Glutamatergic neuron (in vitro differentiated cells): ENCODE measurements at places on chromosomes 5 and 9.
A peak's percentile ranks its signal among the peaks of the same experiment; 100 is the strongest.

- peaks cover 26% of the 10 kb centered on the region for H3K4me1 ChIP-seq
- H3K36me3 ChIP-seq: no peaks in the 10 kb centered on the region
- H3K27ac ChIP-seq: no peak overlapping the region
- DNase-seq: no peak
- peaks cover under 1% of the 10 kb centered on the region for H3K27me3 ChIP-seq
Observed at GRCh38 chr5:88734983-88735382, 148.0 kb downstream of the MEF2C start.

DNA sequence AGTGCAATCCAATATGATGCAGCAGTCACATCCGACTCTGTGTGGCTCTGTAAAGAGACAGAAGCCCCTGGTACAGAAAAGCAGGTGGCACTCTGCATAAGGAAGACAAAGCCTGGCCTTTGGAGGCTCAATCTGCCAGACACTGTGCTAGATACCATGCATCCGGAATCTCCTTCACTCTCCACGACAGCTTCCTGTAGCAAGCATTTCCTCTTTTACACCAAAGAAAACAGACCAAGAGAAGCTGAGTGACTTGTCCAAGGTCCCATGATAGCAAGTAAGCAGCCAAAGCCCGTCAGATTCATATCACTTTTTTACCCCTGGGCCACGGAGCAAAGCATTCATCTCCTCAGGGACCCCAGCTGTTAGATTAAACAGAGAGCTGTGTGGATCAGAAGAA, 64.2 kb upstream of the SMIM23 start:
- peaks cover 3% of the 10 kb centered on the region for H3K27me3 ChIP-seq
- H3K4me3 ChIP-seq: no peak overlapping the region
- no peak overlapping the region for H3K27ac ChIP-seq
- H3K4me1 ChIP-seq: no peaks in the 10 kb centered on the region

- no peak overlapping the region for H3K4me3 ChIP-seq
- H3K27me3 ChIP-seq: peaks cover 10% of the 10 kb centered on the region
- no peak overlapping the region for H3K27ac ChIP-seq
Observed at GRCh38 chr5:856531-857425, 6.0 kb upstream of the ZDHHC11 start.

DNA sequence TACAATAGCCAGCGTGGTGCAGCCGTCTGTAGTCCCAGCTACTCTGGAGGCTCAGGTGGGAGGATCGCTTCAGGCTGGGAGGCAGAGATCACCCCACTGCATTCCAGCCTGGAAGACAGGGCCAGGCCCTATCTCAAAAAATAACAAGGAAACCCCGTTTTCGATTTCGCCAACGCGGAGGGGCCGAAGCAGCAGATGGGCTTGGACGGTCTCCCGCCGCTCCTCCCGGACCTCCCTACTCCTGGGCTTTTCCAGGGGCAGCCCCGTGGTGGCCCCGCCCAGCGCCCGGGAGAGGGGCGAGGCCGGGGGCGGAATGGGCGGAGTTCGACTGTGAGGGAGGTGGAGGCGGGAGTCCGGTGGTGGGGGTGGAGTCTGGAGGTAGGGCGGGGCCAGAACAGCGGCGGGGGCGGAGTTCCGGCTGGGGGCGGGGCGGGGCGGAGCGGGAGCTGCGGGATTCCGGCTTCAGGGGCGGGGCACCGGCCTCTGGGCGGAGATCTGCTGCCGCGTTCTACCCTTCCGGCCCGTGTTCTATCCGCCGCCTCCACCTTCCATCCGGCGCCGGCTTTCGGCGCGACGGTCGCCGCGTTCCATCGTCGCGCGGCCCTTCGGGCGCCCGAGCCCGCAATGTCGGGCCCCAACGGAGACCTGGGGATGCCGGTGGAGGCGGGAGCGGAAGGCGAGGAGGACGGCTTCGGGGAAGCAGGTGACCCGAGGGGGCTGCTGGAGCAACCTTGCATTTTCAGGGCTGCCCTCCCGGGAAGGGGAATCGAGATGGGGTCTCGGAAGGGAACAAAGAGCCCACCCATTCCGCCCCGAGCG, at the start of gene BBLN:
Gene BBLN (plus strand): TSS at position 482 of the 819 bp plus-strand sequence. CDS start 143 bp downstream, at position 625.
- no peaks in the 10 kb centered on the region for H3K4me1 ChIP-seq
- peak within 1 kb of the TSS; percentile 82 for H3K4me3 ChIP-seq
- H3K36me3 ChIP-seq: peaks cover 6% of the 10 kb centered on the region
- H3K27ac ChIP-seq: peak within 1 kb of the TSS; percentile 89

- H3K4me3 ChIP-seq: no peak overlapping the region
- peaks cover 7% of the 10 kb centered on the region for H3K4me1 ChIP-seq
- no peaks in the 10 kb centered on the region for H3K36me3 ChIP-seq
- no peak for DNase-seq
Observed at GRCh38 chr9:93035821-93036351, 22.6 kb upstream of the SUSD3 start.

DNA sequence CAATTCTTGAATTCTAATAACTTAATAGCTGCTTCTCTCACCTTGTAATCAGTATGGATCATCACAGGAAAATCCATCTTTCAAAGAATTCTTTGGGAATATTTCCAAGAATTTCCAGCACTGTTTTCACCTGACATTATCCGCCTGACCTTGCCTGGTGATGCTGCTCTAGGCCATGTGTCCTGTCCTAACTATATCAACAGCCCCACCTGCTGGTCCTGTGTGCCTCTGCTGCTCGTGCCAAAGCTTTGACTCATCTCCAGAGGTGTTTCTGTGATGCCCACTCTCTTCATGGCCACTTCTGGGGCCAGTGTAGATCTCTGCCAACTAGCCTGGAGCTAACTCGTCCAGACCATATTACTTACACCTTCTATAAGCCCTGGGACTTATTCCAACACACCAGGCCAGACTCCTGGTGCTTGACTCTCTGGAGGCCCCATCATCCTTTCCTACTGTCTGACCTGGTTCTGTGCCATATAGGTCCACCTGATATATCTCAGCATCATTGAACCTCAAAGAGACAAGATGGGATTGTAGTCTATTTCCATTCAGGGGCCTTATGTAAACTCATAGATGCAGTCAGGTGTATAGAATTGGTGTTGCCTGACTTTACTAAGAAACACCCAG, 67.5 kb upstream of the CKMT2 start:
- H3K27ac ChIP-seq: no peak overlapping the region
- H3K27me3 ChIP-seq: no peaks in the 10 kb centered on the region
- peak; percentile 79 for DNase-seq
- H3K4me3 ChIP-seq: no peak overlapping the region
- H3K4me1 ChIP-seq: no peaks in the 10 kb centered on the region

DNA sequence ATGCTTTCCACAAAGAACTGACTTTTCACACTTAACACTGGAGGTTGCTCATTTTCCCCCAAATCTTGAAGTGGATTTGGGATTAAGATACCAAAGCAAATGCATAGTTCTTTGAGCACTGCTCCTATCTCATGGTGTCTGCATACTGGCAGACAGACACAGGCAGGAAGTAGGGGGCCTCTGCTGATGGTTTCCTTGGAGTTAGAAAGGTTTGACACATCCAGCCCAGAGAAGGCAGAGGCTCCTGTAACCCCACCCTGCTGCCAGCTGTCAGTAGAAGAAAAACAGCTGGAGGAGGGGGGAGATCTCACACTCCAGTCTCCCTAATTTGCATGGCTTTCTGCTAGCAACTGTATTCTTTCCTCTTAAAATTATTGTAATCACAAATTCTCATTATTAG, 44.1 kb downstream of the APTX start:
- H3K36me3 ChIP-seq: peaks cover 26% of the 10 kb centered on the region
- H3K27me3 ChIP-seq: peaks cover 1% of the 10 kb centered on the region
- no peaks in the 10 kb centered on the region for H3K4me1 ChIP-seq
- no peak overlapping the region for H3K4me3 ChIP-seq
- no peak for DNase-seq

DNA sequence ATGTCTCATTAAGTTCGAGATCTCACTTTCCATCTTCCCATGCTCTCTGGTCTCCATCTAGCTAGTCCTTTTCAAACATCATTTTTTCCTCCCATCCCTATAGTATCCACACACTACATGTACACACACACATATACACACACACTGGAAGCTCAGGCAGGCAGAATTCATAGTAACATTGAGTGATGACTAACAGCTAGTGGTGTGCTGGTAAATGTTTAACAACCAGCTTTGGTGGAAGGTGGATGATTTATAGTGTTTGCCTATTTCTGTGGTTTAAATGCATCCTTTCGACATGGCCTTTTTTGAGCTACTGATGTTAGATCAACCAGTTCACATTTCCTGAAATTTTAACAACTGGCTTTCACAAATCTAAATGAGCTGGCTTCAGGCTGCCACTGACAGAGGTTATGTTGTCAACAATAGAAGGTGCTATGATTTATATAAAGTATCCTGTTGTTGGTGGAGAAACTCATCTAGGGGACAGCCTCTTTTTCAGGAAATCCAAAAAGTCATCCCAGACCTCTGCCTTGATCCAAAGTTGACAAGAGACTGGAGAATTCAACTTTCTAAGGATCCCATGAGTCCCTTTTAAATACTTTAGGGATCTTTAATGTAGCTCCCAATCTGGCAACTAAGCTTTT, 117.8 kb downstream of the CCDC192 start:
- no peaks in the 10 kb centered on the region for H3K4me1 ChIP-seq
- H3K36me3 ChIP-seq: peaks cover 4% of the 10 kb centered on the region
- no peak for DNase-seq

- no peaks in the 10 kb centered on the region for H3K4me1 ChIP-seq
- no peak overlapping the region for H3K4me3 ChIP-seq
- no peak for DNase-seq
- H3K27me3 ChIP-seq: peaks cover 3% of the 10 kb centered on the region
Observed at GRCh38 chr5:65263321-65263720, 218.4 kb downstream of the ADAMTS6 start.

DNA sequence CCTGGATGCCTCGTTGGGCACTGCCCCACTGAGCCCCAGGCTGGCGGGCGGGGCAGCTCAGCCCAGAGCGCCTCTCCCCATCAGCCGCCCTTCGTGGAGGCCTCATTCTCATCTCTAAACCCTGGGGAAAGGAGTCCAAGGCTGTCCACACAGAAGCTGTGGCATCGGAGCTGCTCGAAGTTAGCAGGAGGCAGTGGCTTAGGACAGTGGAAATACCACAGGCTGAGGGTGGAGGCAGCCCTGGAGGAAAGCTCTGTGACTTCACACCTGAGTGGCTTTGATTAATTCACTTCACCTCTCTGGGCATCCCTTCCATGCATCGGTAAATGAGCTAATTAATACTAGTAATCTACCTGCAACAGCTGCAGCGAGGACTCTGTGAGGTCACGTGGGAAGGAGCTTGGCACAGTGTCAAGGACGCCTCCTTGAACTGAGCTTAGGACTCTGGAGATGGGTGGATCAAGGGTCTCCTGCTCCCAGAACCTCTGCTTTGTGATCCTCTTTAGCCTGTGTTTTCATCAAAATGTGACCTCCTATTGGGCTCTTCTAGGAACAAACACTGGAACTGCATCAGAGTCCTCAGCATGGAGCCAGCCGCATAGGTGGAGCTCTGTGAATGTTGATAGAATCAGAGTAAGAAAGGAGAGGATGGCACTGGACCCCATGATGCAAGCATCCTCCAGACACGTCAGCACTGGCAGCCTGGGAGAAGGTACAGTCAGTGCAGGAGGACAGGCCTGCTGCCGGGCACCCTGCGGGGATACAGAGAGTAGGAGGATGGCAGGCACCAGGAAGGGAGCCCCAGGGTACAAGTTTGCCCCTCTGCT, 842 bp upstream of the ANGPTL2 start:
- no peaks in the 10 kb centered on the region for H3K36me3 ChIP-seq
- H3K27ac ChIP-seq: peak overlapping the region; percentile 48
- peaks cover 4% of the 10 kb centered on the region for H3K27me3 ChIP-seq
- H3K4me3 ChIP-seq: peak overlapping the region; percentile 59
- H3K4me1 ChIP-seq: peaks cover 44% of the 10 kb centered on the region

DNA sequence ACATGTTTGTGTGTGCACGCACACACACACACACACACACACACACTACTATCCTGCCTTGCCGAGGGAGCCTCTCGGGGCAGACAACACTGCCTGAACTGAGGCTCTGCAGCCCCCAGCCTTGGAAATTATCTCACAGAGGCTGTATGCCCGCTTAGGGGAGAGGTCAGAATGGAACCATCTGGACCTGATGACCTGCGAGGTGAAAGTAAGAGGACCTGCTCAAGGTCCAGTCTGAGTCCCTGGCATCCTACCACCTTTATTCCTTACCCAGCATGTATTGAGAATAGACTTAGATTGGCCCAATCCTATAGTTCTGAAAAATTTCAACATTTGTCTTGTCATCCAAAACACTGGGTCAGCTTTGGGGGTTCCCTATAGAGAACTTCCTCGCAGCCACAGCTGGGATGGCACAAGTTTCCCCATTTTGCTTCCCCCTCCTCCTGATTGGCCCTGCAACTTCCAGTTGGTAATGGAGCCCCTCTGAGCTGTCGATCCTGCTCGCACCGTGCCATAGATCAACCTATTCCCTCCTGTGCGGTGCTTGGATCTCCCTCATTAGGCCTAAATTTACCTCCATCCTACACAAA, 10.2 kb downstream of the MVB12B start:
- no peak for DNase-seq
- no peaks in the 10 kb centered on the region for H3K27me3 ChIP-seq
- H3K4me3 ChIP-seq: no peak overlapping the region
- no peaks in the 10 kb centered on the region for H3K36me3 ChIP-seq
- peaks cover 25% of the 10 kb centered on the region for H3K4me1 ChIP-seq
- H3K27ac ChIP-seq: peak overlapping the region; percentile 48

DNA sequence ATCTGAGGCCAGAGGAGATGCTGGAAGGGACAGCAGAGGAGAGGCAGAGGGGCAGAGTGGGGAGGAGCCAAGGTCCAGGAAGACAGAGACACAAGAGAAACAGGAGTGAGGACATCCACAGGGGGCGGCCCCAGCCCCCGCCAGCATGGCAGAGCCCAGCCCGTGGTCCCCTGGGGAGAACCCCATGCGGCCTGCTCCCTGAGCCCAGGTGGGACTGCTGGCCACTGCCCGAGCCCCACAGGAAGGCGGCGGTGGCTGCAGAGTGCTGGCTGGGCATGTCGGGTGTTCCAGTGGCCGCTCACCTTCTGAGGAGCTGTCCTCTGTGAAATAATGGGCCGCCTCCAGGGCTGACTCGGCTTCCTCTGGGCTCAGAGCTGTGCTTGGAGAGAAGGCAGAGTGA, 8.9 kb upstream of the MRNIP start:
- no peak for DNase-seq
- H3K27me3 ChIP-seq: peaks cover 5% of the 10 kb centered on the region
- H3K36me3 ChIP-seq: peaks cover 5% of the 10 kb centered on the region
- peak overlapping the region; percentile 83 for H3K27ac ChIP-seq
- H3K4me3 ChIP-seq: no peak overlapping the region
- peaks cover 7% of the 10 kb centered on the region for H3K4me1 ChIP-seq

DNA sequence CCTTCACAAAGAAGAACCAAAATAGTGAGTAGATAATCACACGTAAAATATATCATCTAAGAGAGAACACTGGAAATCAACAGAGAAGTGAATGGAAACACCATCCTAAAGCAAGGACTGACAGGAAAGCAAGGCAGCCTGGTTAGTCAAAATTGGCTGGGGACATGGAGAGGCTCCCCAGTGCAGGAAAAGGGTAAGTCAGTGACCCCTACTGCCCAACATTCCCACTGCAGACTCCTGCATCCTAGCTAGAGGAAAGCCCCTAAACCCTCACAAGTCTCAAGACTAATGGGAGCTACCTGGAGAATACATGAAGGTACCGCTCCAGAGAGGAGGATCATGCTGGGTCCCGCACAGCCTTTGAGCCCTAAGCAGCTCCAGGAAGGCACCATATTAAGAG, 60.1 kb downstream of the ZDHHC21 start:
- no peak for DNase-seq
- H3K4me3 ChIP-seq: no peak overlapping the region
- peaks cover 17% of the 10 kb centered on the region for H3K36me3 ChIP-seq
- H3K27me3 ChIP-seq: peaks cover 3% of the 10 kb centered on the region
- no peak overlapping the region for H3K27ac ChIP-seq
